ENCODE measurements at places on chromosomes 7 and 10.

- DNase-seq, result no peak
These were observed 88.8 kb upstream of the ANLN start for GRCh38 chr7:36300696-36301350.

DNA sequence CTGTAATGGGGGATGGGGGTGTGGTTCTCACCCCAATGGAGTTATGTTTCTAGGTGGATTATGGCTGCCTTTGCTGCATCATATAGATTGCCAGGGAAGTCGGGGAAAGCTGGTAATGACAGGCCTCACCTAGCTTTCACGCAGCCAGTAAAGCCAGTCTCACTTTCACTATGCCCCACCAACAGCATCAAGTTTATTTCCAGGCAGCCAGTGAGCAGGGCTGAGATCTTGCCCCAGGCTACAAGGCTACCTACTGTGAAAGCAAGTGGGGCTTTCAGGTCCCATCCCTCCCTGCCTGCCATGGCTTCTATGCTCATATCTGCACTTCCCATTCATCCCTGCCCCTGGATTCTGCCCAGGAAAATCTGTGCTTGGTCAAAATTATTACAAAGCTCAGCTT is 61.7 kb upstream of the NXPH1 start:
- DNase-seq, result no peak

DNA sequence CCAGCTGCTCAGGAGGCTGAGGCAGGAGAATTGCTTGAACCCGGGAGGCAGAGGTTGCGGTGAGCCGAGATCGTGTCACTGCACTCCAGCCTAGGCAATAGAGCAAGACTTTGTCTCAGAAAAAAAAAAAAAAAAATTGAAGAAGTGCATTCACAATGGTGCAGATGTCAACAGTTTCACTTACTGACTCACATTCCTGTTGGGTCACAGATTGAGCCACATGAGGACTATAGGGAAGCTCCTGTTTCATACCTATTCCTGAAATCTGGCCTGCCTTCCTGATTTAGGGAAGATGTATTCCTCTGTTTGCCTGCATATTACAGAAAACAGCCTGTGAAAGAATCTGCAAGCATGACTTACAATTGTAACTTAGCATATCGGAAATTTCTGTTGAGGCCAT is 78.2 kb downstream of the AKR1C4 start:
- no peak for DNase-seq

DNA sequence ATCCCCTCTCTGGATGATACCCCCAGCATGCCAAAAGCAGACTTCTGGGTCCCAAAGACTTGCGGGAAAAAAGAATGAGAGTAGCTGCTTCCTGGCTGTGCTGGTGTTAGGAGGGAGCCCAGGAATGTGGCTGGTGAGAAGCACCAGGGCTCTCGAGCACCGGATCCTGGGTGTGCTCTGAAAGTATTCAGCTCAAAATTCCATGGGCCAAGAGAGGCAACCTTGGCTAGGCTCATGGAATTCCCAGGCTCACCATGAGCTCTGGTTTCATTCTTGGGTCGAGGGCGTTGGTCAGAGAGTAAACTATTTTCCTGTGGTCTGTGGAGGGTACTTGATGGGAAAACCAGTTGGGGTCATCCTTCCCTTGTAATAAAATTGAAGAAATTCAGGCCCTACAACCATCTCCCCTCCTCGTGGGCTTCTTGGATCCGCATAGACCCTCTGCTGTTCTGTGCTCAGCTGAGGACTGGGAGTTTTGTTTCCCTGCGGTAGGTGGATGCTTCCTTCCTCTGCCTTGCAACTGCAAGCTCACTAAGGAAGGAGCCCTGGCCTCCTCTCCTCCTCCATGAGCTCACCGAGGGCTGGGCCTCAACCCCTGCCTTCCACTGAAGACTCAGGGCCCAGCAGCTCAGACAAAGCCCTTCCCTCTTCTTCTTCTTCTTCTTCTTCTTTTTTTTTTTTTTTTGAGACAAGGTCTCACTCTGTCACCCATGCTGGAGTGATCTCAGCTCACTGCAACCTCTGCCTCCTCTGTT is 34.5 kb upstream of the AQP1 start:
- DNase-seq, result no peak

- no peak for DNase-seq
These were observed 36.6 kb downstream of the TCF7L2 start for GRCh38 chr10:112986544-112987190.

DNA sequence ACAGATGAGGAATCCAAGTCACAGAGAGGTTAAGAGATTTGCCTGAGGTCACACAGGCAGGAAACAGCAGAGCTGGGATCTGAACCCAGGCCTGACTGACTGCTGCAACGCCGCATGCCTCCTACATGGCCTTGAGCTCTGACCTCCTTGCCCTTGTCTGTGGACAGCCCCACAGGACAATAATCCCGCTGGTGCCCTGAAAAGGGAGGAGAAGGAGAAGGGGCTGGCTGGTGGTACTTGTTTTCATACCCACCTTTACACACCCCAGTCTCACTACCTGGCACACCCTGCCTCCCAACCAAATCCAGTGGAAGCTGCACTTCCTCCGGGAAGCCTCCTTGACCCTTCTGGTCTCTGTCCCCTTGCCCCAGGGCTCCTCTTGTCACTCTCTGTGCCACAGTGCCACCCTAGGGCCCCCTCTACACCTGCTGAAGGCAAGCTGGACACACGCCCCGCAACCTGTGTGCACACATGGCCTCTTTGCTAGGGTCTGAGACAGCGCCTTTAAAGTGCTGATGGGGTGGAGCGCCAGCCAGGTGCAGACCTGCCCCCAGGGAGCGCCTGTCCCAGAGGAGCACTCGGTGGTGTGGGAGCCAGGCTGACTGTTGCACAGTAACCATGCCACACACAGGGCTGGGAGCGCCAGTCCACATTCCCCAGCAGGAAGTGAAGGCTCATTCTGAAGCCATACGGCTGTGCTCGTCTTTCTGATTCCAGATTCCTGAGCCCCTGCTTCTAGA is 38.6 kb downstream of the ZCCHC24 start:
- no peak for DNase-seq

DNA sequence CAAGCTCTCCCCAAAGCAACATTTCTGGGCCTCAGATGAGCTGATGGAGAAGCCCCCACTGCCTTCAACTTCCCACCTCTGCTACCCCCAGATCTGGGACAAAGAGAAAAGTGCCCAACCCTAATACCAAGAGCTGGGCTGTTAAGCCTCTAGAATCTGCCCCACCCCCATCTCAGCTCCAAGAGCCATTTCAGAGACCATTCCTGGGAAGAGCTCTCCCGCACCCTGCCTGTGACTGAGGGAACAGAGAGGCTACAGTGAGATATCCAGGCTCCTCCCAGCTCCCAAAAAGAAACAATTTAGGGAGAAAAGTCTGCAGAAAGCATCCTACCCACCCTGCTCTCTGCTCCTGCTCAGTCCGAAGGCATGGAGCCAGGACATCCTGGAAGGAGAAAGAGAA is 2.5 kb upstream of the KCNH2 start:
- no peak for DNase-seq

- no peak for DNase-seq
These were observed 696 bp downstream of the MALSU1 start for GRCh38 chr7:23299770-23300300.

DNA sequence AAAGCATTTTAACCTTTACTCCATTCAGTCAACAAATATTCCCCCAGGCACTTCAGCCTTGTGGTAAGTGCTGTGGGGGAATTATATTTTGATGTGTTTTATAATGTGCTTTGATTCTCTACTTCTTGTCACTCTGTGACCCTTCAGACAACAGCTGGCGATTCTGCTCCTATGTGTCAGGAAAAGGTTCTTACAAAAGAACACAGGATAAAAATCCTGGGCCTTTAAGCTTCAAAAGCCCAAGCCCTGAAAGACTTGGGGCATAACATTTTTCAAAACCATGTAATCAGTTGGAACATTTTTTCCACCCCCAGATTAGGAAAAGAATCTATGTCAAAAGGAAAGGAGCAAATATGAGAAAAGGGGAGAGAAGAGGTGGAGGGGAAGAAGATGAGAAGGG is 37.8 kb upstream of the LRRC17 start:
- no peak for DNase-seq

- no peak for DNase-seq
These were observed 369.6 kb downstream of the ZNF716 start for GRCh38 chr7:57819491-57819981.

DNA sequence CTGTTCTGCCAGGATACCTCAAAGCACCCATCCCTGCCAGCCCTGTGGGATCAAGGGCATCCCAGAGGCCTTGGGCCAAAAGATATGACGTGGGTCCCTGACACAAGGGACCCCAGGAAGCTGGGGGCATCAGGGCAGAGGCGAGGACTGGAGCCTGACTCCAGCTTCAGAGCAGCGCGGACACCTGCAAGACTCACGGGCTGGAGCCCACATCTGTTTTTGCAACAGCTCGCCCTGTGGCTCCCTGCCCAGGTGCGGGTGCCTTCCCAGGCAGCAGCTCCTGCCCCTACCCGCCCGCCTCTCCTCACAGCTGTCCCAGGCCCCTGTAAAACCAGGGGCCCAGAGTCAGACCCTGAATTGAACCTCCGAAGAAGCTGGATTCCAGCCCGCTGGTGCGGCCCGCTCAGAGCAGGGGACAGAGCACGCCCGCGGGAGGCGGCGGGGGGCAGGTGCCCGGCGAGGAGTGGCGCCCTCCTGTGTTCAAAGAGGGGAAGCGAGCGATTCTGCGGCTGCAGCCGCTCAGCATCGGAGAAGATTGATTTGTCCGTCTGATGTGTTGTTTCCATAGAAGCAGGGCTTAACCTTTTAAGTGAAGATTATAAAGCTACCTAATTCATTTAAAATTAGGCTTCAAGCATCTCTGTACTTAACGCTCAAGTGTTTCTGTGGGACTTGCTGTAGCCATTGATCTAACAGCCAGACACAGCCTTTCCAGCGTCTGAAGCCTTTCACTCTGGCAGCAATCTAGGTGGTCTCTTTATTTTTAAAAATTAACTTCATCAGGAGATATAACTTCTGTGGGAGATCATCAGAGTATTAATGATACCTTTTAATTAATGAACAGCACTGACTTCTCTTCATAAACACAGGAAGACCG is 88.4 kb downstream of the BEND7 start:
- DNase-seq, result peak; percentile 59

GRCh38 chr10:105468759-105469158 is 827.7 kb downstream of the SORCS3 start:
- DNase-seq, result no peak

- DNase-seq, result no peak
These were observed 153.4 kb upstream of the KLF14 start for GRCh38 chr7:130887182-130887956.

DNA sequence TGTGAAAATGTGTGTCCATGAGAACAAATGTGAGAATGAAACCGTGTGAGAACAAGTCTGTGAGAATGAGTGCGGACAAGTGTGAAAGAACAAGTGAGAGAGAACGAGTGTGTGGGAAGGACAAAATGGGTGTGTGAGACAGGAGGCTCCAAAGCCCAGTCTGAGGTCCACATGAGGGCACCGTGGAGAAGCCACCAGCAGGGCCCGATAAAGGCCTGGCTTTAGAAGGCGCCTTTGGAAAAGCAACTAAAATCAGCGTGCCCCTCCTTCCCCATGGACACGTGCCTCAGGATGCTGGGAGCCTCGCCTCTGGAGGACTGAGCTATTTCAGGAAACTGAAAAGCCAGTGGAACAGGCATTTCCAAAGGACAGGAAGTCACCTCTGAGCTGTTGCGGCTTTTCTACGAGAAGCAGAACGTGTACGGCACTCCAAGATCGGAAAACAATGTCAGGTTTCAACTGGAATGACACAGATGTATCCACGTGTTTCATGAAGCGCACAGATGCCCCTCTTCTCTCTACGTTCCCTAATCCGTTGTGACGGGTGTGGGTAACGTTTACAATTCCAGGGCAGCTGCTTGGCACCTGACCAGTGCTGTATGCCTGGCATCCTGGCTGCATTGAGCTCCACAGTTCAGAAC is 46.4 kb downstream of the ESYT2 start:
- no peak for DNase-seq

DNA sequence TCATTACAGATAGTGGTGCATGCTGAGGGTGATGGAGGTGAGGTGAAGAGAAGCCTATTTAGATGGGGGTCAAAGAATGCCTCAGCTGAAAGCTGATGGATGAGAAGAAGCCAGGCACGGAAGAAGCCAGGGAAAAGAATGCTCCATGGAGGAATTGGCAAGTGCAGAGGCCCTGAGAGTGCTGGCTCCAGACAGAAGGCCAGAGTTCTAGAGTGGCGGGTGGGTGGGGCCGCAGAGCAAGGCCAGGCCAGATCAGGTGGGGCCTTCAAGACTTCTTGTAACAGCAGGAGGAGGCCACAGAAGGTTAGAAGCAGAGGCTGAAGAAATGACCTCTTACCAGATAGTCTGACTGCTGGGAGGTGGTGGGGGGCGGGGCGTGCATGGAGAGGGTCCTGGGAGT is 7.3 kb downstream of the EEPD1 start:
- no peak for DNase-seq

DNA sequence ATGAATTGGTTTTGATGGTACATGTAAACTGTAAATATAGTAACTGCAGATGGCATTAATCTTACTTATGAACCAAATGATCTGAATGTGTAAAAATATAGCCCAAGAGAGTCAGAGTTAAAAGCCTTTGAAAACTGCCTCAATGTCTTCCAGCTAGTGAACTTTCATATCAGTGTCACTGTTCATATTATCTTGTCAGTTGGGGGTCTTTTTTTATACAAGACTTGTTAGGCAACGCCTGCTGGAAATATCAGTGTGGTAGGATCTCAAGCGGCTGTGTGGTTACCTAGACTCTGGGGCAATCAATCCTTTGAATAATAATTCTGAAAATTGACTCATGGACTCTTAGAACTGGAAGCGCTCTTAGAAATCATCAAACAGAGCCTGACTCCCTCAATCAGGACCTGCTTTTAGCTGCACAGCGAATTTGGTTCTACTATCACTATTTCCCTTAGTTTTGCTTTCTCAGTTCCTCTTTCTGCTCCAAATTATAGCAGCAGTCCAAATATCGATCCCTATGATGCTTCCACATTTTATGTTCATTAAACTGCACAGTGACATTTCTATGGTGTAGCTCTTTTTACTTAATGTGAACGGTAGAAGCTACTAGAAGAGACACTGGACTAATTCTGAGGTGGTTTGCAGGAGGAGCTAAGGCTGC is 100.1 kb upstream of the COL1A2 start:
- DNase-seq, result no peak

- DNase-seq, result no peak
These were observed 10.8 kb upstream of the STN1 start for GRCh38 chr10:103928784-103929183.
